ENCODE measurements at places on chromosomes 13 and 19.

- no peak for DNase-seq
Observed at GRCh38 chr19:1417681-1418495, 10.5 kb downstream of the DAZAP1 start.

DNA sequence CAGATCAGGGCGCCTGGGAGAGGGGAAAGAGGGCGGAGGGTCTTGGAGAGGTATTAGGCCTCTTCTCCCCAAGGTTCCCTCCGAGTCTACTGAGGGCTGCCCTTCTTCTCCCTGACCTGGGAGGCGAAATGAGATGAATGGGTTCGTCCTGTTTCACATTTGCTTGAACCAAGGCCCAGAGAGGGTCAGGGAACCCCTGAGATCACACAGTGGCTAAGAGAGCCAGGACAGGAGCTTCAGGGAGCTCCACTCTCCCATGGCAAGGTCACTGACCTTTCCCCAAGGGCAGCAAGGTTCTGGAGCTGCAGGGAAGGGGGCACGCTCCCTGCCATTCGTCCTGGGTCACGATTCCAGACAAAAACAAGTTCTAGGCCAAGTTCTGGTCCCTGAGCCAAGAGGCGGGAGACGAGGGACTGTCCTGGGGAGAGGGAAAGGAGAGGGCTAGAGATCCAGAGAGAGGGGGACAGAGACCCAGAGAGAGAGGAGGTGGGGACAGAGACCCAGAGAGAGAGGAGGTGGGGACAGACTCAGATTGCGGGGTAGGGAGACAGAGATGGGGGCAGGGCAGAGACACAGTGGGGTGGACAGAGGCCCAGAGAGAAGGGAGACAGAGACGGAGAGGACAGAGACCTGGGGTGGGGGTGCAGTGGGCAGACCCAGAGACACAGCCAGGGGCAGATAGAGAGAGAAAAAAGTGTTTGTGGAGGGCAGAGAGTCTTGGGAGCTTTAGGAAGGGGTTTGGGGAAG lies 541 bp downstream of the ASPDH start:
- DNase-seq = no peak

- DNase-seq = no peak
Observed at GRCh38 chr19:47065242-47065641, 16.8 kb upstream of the TMEM160 start.

- DNase-seq = no peak
Observed at GRCh38 chr19:28437390-28438346, 775.3 kb downstream of the UQCRFS1 start.

DNA sequence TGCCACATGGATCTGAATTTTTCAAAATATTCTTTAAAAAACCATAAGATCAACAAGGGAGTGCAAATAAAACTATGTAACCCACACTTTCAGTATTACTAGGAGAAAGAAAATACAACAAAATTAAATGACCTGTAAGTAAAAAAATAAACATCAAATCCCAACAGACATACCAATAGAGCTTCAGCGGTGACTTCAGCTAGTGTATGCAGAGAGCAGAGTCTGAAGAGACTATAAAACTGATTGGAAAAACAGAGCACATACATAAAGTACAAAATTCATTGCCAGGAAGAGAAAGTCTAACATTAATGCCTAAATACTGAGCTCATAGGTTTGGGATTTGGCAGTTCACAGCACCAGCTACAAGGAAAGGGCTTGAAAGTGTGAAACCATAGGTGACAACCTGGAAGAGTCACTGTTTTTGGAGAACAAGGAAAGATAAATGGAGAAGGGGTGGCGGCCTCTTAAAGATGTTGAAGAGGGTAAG lies 291.1 kb downstream of the LMO7 start:
- no peak for DNase-seq

GRCh38 chr19:42170715-42171114 lies 38.5 kb upstream of the POU2F2 start:
- DNase-seq = no peak

DNA sequence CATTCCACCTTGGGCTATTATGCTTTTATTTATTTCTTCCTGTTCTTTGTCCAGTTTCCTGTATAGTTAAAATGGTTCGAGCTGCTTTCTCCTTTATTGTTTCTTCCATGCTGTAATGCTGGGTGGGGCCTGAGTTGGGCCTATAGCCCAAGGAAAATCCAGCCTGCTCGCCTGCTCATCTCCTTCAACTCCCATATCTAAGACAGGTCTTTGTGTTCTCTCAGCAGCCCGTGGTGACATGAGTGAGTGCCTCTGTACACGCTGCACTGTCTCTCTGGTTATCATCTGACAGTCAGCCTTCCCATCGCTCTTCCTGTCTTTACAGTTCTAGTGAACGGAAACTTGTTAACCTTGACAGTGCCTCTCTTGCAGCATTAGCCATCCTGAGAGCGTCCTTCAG lies 221.9 kb upstream of the SLC10A2 start:
- DNase-seq = no peak

DNA sequence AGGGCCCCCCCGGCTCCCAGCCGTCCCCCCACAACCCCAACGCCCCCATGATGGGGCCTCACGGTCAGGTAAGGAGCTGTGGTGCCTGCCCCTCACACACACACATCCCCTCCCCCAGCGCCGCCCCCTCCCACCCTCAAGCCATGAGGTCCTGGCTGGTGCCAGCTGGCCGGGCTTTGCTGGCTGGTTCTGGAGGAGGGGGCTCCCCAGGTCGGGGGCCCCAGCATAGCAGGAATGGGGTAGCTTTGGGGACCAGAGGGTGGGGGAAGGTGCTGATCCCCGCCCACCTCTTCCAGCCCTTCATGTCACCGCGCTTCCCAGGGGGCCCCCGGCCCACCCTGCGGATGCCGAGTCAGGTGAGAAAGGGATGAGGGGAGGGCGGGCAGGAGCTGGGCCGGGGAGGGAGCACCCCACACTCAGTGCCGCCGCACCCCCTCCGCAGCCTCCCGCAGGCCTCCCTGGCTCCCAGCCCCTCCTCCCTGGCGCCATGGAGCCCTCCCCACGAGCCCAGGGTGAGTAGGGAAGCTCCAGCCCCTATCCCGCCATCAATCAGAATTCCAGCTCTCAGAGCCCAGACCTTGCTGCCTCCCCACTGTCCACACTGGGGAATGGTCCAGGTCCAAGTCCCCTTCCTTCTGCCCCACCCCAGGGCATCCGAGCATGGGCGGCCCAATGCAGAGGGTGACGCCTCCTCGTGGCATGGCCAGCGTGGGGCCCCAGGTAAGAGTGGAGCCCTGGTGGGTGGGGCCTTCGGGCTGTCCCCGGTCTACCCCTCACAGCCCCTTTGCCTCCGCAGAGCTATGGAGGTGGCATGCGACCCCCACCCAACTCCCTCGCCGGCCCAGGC lies 6.4 kb downstream of the ISYNA1 start:
- no peak for DNase-seq

DNA sequence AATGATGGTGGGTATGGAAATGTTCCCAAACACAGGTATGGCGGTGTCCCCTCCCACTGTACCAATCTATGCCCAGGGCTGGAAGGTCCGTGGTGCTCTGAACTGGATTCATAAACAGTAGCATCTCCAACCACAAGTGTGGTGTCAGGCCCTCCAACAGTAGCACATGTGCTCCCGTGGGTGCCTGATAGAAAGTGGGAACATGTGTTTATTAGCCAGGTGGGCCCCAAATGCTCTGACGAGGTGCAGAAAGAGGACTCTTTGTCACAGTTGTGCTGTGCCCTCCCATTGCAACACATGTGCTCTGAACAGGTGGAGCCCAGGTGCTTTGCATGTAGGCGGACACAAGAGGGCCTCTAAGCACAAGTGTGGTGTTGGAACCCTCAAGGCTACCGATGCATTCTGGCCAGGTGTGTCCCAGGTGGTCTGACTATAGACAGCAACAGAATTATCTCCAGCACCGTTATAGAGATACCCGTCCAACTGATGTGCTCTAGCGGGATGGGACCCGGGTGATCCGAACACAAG lies 75.4 kb upstream of the ZNF30 start:
- DNase-seq = no peak

GRCh38 chr19:48568345-48568886 lies 16.4 kb downstream of the SULT2B1 start:
- DNase-seq = no peak

DNA sequence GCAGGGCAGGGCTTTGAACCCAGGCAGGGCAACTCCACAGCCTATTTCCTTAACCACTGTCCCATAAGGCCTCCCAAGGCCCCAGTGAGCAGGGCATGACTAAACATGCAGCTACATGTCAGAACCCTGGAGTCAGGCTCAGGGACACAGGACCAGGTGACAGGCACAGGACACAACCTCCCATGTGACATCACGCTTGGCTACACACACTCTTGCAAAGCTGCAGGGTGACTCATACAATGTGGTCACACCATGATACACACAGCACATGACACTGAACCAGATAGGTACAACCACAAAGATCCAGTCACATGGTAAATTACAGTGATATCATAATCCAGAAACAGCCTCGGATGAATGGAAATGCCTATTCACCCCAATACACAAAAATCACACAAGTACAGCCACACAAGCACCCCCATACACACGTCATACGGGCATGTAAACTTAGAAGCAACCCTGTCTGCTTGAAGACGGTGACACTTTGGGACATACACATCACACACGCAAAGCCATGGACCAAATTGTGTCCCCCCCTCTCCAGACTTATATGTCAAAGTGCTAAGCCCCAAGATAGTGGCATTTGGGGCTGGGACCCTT lies 14.5 kb downstream of the KLK4 start:
- no peak for DNase-seq

- no peak for DNase-seq
Observed at GRCh38 chr13:58207501-58207900, 576.0 kb downstream of the PCDH17 start.

GRCh38 chr13:95185851-95186250 lies 115.4 kb downstream of the ABCC4 start:
- no peak for DNase-seq

DNA sequence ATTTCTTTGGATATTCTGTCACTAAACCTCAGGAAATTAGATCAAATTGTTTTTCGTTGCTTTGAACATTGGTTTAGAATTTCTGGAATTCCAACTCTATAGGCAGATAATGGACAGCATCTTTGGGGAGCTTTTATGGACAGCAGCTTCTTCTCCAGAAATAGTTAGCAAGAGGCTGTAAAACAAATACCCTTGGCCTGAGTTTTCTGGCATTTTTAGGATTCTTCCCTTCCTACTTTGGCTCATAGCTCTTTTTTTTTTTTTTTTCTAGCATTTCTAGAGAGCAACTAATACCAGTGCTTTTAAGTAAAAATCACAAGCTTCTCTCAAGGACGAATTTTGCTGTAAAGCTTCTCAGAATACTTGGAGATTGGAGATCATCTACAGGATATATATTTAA lies 169.8 kb upstream of the SPRY2 start:
- DNase-seq = no peak

GRCh38 chr19:35592226-35592625 lies 6.3 kb downstream of the PMIS2 start:
- no peak for DNase-seq

- no peak for DNase-seq
Observed at GRCh38 chr19:15913830-15914229, 16.0 kb upstream of the CYP4F2 start.

DNA sequence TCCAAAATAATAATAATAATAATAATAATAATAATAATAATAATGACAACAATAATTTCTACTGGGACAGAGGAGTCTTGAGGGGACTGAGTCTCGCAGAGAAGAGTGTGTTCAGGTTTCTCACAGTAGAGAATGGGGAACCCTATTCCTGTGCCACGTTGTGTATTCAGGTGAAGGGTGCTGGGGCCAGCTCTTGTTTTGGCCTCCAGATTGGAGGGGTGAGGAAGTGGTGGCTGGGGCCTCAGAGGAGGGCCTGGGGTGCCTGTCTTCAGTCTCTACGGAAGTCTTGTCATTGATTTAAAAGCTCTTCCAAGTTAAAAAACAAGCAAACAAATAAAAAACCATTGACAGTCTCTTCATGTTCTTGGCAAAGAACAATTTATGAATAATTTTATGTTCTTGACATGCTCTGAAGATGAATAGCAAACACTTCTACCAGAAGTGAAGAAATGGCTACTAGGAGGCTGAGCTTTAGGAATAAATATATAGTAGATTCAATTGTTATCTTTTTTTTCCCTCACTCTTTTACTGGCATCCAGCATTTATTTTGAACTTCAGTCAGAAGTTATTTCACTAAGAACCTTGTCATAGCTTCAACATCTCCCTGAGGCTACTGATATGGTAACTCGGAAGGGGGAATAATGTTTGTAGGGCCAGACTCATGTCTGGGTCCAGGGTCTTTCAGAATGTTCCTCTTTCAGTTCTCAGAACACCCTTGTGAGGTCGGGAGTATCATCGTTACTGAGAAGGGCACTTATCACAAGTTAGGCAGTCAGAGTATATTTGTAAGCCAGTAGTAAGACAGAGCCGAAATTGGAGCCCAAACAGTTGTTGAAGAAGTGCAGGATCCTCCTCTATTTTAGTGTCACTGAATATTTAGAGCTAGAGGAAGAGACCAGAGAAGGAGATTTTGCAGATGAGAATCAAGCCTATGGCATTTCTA lies 13.1 kb downstream of the LRCH1 start:
- DNase-seq = no peak

GRCh38 chr19:4579389-4579788 lies 19.9 kb upstream of the SEMA6B start:
- DNase-seq = no peak

DNA sequence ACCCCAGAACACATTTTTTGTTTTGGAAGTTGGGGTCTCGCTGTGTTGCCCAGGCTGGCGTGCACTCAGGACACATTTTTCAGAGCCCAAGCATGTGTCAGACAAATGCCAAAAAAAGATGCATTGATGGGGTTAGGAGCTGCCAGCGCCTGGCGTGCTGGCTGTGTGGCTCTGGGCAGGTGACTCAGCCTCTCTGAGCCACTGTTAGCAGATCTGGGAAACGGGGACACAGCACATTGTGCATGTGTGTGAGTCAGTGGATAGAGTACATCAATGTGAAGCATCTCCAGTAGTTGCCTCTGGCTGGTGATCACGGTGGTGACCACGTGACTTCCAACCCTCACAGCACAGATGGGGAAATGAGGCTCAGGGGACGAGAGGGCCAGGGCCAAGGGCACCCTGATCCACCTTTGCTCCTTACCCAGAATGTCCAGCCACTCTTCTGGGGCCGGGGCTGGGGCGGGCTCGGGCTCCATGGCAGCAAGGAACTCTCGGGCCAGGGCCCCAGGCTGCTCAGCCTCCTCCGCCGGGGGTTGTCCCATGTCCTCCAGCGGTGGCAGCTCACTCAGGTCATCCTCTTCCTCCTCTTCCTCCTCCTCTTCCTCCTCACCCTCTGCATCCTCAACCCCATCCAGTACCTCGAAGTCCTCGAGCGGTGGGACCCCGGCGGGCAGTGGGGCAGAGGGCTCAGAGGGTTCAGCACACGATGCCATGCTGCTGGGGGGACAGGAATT lies 1.9 kb downstream of the FKBP8 start:
- DNase-seq = peak; percentile 13

GRCh38 chr13:76385586-76385985 lies 500.6 kb downstream of the KCTD12 start:
- no peak for DNase-seq

DNA sequence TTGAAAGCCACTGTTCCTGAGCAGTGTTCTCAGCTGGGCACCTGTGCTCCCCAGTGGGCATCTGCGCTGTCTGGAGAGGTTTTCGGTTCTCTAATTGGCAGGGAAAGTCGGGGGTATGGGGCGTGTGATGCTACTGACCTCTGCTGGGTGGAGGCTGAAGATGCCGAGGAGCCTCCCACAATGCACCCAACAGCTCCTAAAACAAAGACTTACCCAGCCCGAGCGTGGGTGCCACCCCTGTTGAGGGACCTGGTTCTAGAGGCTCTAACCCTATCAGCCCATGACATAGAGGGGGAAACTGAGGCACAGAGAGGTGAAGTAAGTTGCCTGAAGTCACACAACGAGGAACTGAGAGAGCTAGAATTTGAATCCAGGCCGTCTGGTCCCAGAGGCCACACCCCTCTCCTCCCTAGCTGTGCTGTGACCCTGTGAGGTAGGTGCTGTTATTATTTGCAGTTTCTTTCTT lies 2.3 kb downstream of the SPACA4 start:
- DNase-seq = no peak

GRCh38 chr13:51396352-51396751 lies 56.5 kb downstream of the INTS6 start:
- DNase-seq = no peak
